ENCODE measurements at places on chromosomes 12 and 14. TPM values are rescaled to one million over a fixed set of nuclear protein-coding genes. Genes with fewer than 3 reads are reported as not detected.

IAPP gene
- total RNA-seq: not detected

GPRC5A gene
- total RNA-seq: 53.5 TPM

INSM2 gene
- 0.17 TPM for total RNA-seq

GPR68 gene
- total RNA-seq: 0.48 TPM

GRCh38 chr14:31229009-31229408, 21.4 kb upstream of the HECTD1 start:
- no peak for DNase-seq

DNA sequence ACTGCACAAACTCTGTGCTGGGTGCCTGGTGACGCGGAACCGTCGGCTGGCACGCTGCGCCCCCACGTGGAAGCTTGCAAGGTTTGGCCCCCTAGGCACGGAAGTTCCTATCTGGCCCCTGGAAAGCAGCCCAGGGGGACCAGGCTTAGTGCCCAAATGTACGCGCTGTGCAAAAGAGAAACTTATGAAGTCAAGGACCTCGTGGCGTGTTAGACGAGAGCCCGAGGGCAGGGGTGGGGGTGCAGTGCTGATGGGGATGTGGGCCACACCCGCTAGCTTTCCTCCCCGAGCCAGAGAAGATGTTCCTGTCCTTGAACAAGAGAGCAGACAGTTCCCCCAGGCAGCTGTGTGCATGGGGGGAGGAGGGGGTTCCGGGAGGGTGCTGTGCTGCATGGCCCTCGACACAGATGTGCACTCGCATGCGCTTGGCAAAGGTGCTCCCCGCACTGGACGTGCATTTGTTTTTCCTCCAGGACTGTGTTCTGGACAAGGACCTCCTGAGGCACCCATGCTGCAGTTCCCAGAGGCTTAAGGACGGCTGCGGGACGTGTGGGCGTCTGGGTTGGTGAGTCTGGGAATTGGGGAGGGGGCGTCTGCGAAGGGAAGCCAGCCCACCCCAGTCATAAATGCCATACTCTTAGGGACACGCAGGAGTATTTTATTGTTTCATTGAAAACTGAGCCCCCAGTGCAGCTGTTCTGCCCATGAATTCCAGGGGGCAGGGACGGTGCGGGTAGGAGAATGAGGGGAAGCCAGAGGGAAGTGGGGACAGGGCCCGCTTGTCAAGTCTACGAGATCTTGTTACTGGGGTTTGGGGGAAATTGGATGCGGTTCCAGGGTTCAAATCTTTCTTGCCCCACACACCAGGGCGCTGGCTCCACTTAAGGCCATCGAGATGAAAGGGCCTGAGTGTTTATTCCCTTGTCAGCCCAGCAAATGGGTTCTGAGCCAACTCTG, 80.0 kb downstream of the NTF3 start:
- no peak for DNase-seq

GRCh38 chr14:49160983-49161382, 425.2 kb downstream of the RPS29 start:
- DNase-seq: no peak

All from A172 (cell line).